NCI-H187 treated with DMSO at 0.1 percent for 48 hours (cell line): ENCODE measurements at places on chromosomes 12 and 14.

- no peak for DNase-seq
These were observed 9.8 kb downstream of the CHPT1 start for GRCh38 chr12:101707131-101707782.

GRCh38 chr14:90760591-90761316 is 55.5 kb downstream of the TTC7B start:
- no peak for DNase-seq

GRCh38 chr14:88614218-88614907 is 51.5 kb downstream of the ZC3H14 start:
- DNase-seq = no peak

DNA sequence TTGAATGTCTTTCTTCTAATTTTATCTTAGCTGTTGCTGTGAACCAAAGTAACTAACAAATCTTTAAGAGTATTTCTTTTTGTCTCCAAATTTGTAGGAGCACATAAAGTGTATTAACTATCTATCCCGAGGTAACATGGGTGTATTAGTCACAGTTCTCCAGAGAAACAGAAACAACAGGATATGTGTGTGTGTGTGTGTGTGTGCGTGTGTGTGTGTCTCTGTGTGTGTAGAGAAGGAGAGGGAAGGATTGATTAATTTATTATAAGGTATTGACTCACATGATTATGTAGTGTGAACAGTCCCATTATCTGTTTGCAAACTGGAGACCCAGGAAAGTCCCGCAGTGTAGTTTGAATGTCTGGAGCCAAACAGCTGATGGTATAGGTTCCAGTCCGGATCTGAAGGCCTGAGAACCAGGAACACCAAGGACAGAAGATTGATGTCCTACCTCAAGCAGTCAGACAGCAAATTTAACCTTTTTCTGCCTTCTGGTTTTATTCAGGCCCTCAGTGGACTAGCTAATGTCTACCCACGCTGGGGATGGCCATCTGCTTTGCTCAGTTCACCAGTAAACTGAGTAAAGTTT is 14.4 kb downstream of the G2E3 start:
- DNase-seq = no peak

DNA sequence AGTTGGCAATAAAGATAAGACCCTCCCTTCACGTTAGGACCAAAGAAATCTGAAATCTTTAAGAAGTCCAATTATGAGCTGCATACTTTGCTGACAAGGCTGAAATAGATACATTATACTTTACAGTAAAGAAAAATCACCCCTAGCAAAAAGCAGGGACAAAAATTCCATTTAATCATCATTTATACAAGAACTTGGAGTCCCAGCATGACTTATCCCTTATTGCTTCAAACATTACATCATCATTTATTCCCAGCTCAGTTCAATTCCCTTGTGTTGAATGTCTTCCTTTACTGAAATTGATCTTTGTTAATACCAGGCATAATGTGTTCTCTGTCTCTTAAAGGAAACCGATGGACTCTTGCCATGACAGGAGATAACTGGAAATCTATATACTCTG is 449.6 kb upstream of the CCDC196 start:
- no peak for DNase-seq

DNA sequence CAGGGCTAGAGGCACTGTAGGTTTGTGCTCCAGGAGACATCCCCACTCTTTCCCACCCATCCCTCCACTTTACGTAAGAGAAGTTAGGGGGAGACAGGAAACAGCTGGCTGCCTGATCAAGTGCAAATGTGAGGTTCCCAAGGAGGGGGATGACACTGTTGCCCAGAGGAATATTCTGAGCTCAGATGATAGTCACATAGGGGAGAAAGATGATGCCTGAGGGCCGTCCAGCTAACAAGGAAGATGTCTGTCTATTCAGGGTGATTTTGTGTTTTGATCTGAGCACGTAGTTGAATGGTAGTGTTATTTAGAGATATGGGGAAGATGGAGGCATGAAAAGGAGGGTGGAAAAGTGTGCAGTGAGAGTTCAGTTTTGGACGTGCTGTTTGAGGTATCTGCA is 13.9 kb upstream of the GPRC5D start:
- DNase-seq = no peak

- no peak for DNase-seq
These were observed 418.2 kb downstream of the ZFP36L1 start for GRCh38 chr14:68374682-68375081.

GRCh38 chr12:124651516-124652273 is 84.3 kb upstream of the NCOR2 start:
- DNase-seq = no peak

GRCh38 chr12:47602949-47603558 is 102.8 kb downstream of the RPAP3 start:
- DNase-seq = no peak

DNA sequence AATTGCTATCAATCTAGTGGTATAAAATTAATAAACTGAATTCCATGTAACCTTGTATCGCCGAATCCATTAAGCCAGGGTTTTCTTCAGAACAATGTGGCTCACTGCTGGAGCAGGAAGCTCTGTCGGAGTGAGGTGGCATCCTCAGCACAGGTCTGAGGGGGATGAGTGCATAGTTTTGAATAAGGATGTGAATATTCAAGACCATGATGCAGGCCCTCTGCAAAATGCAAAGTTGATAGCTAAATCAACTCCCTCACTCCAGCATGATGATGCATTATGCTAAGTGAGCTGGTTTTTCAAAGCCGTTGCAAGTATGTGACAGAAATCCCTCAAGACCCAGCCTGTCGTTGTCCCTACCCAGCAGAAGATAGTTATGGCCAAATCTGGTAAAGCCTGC is 53.0 kb downstream of the TRIM9 start:
- no peak for DNase-seq

DNA sequence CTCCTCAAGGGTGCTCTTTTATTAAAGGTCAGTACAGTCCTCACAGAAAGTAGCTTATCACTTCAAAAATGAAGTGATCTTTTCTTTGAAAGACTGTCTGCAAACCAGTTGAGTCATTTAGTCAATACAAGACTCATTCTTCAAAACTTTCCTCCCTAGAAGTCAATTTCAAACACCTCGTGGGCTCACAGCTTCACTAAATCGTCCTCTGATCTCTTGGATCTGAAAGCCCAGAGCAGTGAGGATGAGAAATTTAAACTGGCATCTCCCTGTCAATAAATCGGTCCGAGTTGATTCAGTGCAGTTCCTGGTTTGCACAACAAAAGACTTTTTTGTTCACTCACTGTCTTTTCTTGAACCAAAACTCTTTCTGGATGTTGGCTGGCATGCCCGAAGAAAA is 44.5 kb downstream of the NUAK1 start:
- DNase-seq = no peak

GRCh38 chr12:130154276-130155070 is 7.8 kb upstream of the FZD10 start:
- no peak for DNase-seq

DNA sequence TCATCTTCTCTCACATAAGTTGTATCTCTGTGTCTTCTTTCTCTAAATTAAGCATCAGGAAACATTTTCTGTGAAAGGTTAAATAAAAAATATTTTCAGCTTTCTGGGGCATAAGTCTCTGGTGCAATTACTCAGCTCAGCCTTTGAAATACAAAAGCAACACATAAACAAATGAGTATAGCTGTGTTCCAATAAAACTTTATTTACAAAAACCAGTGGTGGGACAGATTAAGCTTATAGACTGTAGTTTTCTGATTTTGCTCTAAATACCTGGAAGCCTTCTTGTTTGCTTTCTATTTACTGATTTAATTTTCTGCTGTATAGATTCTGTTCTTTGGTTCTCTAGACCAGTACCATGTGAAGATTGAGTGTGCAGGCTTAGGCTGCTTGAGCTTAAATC is 655.1 kb downstream of the VRK1 start:
- no peak for DNase-seq

- no peak for DNase-seq
These were observed 11.0 kb downstream of the ARHGDIB start for GRCh38 chr12:14950421-14950820.

- no peak for DNase-seq
These were observed 9.1 kb downstream of the C12orf76 start for GRCh38 chr12:110039085-110039807.

DNA sequence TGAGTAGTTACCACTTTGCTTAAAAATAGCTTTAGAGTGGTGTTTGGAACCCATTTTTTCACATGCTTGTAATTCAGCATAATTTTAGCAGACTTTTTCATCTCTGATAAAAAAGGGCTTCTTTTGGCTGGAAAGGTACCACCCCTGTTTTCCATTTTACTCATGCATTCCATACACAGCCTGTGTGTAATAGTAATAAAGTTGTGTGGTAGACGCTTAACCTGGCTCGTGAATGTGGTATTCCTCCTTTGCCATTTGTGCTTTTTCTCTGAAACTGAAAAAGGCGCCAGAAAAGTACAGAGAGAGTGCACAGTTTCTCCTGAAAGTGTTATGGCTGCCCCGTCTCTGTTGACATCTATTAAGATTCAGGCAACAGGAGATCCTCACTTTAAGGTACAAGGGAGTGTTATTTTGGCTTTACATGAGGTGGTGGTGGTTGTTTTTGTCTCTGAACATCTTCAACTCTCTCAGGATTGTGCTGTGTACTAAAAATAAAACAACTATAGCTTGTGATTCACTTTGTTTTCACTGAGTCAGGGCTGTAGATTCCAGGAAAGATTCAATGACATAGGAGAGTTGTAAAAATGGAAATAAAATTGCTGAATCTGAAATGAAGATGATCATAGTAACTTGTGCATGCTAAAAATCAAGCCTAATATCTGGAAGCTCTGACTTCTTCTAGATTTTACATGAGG is 45.6 kb upstream of the MIS18BP1 start:
- DNase-seq = no peak

DNA sequence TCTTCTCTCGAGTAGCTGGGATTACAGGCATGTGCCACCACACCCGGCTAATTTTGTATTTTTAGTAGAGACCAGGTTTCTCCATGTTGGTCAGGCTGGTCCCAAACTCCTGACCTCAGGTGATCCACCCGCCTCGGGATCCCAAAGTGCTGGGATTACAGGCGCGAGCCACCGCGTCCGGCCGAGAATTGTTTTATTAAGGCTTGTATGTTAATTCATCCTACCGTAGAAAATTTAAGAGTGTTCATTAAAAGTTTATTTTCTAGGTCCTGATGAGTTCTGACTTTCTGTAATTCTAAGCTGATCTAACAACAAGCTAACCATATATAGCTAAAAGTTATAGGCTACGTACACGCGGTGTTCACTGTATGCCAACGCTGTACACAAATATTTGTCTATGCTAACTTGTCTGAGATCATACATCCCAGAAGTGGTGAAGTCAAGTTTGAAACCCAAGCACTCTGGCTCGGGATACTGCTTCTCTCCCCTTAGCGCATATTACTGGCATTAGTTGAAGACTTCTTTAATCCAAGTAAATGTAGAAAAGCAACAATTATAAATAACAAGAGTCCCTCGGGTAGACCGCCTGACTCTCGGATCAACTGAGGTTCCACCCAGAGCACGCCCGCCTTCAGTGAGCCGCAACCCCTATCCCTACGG is 570 bp upstream of the MRPS35 start:
- no peak for DNase-seq

DNA sequence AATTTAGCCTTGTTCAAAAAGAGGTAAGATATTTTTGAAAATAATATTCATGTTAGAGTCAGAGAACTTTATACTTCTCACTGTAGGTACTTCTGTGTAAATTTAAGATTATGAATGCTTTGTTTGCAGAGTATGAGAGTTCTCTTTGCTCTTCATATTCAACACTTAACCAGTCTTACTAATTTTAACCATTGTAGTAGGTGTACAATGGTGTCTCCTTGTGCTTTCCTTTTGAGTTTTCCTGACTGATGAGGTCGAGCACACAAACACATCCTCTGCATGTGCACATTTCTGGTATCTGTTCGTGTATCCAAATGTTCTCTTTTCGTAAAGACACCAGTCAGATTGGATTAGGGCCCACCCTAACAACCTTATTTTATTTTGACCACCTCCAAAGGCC is 45.8 kb downstream of the MIA2 start:
- no peak for DNase-seq

- DNase-seq = no peak
These were observed 2.4 kb downstream of the TMPRSS12 start for GRCh38 chr12:50845021-50845647.

DNA sequence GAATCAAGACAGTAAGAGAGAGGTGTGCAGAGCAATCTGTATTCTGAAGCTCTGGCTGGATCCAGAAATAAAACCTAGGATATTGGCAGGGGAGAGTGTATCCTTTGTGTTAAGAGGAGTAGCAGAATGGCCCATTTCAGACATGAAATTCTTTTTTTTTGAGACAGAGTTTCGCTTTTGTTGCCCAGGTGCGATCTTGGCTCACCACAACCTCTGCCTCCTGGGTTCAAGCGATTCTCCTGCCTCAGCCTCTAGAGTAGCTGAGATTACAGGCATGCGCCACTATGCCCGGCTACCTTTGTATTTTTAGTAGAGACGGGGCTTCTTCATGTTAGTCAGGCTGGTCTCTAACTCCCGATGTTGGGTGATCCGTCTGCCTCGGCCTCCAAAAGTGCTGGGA is 6.1 kb upstream of the SRGAP1 start:
- no peak for DNase-seq

DNA sequence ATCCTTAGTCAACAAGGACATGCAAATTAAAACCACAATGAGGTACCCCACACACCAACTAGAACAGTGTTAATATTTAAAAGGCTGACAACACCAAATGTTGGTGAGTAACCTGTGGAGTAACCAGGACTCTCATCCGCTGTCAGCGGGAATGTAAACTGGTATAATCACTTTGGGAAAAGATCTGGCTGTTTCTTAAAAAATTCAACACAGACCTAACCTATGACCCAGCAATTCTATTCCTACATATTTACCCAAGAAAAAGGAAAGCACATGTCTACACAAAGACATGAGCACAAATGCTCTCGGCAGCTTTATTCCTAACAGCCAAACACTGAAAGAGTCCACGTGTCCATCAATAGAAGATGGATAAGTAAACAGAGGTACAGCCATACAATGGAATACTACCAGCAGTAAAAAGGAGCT is 26.6 kb downstream of the NRDE2 start:
- DNase-seq = no peak

- no peak for DNase-seq
These were observed 98.1 kb downstream of the PTPRR start for GRCh38 chr12:70822412-70822811.

GRCh38 chr12:76768576-76768975 is 4.7 kb downstream of the ZDHHC17 start:
- no peak for DNase-seq
